ENCODE measurements at places on chromosomes 16 and 17.

- no peak for DNase-seq
These were observed 1.0 kb downstream of the MSI2 start for GRCh38 chr17:57257195-57257894.

GRCh38 chr17:17414341-17414805 is 62.4 kb upstream of the MED9 start:
- DNase-seq, result no peak

- no peak for DNase-seq
These were observed 53.2 kb upstream of the ZNF750 start for GRCh38 chr17:82892899-82893565.

GRCh38 chr17:79212149-79213087 is 137.8 kb downstream of the ENGASE start:
- no peak for DNase-seq

GRCh38 chr17:72388765-72389473 is 268.1 kb downstream of the SOX9 start:
- DNase-seq, result no peak

DNA sequence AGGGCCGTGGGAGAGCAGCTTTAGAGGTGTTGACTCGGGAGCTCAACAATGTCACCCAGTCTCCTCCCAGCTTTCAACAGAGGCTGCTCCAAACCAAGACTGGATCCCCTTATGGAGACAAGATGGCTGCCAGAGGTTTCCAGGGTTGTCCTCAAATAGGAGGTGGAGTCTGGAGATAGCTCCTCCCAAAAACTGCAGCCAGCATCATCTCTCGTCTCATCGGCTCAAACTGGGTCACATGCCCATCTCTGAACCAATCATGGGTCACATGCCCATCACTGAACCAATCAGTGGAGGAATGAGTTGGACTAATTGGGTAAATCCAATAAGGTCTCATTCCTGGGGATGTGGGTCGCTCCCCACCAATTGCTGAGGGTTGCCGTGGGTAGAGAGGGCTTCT is 41.1 kb upstream of the C16orf82 start:
- DNase-seq, result no peak

GRCh38 chr16:2963723-2964474 is at the start of gene KREMEN2:
Gene KREMEN2, plus strand, starts transcription at chr16:2964275. Its CDS starts 246 bp downstream, at chr16:2964521.
- peak; percentile 79 for DNase-seq

DNA sequence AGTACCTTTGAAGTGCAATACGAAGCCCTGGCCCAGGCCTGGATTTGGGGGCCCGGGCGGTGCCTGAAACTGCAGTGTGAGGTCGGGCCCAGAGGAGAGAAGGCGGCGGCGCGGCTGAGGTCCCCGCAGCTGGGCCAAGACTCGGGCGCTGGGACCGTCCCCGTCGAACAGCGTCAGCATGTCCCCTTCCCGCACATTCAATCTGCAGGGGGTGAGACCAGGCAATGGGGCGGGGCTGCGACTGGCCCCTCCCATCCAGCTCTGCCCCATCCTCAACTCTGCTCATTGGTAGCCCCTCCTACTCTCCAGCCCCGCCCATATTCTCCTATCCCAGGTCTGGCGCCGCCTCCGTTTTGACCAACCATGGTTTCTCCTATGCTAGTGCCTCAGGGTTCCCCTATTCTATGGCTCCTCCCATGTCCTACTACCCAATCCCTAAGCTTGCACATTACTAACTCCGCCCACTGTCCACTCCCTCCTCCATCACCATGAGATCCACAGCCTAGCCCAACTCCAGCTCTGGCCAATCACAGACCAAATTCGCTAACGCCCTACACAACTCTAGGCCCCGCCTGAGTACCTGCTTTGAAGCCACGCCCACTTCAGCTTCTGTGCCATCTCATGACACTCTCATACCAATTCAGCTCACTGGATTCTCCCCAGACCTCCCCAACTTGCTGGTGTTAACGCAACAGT is 14.4 kb upstream of the CDIPT start:
- peak; percentile 94 for DNase-seq

DNA sequence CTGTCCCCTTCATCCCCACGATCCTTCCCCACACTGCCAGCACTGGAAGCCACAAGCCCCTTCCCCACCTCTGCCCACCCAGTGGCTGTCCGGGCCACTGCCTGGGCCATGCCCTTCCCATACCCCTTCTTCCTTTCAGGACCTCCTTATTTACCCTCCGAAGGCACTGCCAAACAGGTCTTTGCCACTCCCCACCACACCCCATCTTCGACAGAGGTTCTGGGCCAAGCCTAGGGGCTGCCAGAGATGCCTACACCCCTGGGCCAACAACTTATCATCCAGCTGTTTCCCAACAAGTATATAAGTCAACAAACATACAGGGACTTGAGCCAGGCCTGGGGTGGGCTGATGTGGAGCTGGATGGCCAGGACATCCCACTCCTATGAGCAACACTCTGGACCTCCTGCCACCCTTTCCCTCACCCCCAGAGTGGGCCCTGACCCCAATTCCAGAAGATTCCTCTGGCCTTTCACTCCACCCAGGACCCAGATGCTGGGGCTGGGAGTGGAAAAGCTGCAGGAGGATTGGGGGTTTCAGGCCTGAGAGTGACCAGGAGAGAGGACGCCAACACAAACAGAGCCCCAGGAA is 1.5 kb upstream of the PPP1R1B start:
- DNase-seq, result no peak

GRCh38 chr17:7987112-7987893 is 15.1 kb upstream of the GUCY2D start:
- DNase-seq, result no peak

- no peak for DNase-seq
These were observed 11.6 kb upstream of the MFAP4 start for GRCh38 chr17:19398301-19399181.
